Activated CD8-positive, alpha-beta memory T cell treated with anti-CD3 and anti-CD28 coated beads, Interleukin-2, amount 10 ng/mL, durations not matched to agents 7 days and 5 days (primary cell): ENCODE measurements at places on chromosomes 1 and 21. TPM values are rescaled to one million over a fixed set of nuclear protein-coding genes. Genes with fewer than 3 reads are reported as not detected.

DNA sequence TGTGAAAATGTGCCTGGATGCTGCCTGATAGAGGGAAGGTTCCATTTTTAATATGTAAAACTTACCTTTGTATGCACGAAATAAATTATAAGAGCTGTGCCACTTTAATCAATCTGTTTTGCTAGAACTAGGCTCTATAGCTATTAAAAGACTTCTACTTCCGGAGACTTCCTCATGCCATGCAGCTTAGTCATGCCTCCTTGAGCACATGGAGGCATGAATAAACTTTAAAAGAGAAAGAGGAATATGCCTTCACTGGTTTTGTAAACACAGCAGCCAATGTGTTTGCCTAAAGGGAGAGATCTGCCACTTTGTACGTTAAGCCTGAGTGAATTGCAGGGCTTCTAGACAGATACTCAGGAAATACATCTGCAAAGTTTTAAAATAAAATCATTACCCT, 604.6 kb downstream of the LRRIQ3 start:
- H3K4me3 ChIP-seq, result no peak overlapping the region
- H3K36me3 ChIP-seq, result no peaks in the 10 kb centered on the region
- DNase-seq, result no peak
- no peak overlapping the region for H3K27ac ChIP-seq
- H3K4me1 ChIP-seq, result no peaks in the 10 kb centered on the region

DNA sequence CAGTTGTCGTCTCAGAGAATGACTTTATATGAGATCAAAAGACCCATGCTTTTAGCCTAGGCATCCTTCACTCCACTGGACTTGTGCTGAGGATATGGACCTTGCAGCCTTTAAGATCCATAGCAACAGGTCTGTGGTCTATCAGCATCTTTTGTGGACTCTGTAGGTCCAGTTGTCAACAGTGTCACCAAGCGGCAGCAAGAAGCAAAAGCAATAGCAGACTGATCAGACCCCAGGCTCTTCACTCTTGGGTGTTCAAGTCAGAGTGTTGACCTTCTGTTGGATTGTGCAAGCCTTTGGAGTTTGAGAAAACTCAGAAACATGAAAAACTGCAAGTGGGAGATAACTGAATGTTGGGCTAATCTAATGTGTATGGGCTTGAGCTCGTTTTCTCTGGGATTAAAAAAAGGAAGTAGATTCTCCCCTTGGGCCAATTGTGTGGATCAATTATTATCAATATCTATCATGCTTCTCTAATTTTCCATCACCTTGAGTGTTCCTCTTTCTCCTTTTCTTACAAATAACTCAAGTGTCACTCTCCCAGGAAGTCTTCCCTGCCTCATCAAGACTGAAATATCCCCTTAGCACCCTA, 144.2 kb downstream of the LYPLAL1 start:
- no peaks in the 10 kb centered on the region for H3K4me1 ChIP-seq
- no peak overlapping the region for H3K4me3 ChIP-seq

- no peak for DNase-seq
- H3K4me3 ChIP-seq, result no peak overlapping the region
- H3K27ac ChIP-seq, result no peak overlapping the region
Measured at GRCh38 chr1:70034403-70034802, 171.0 kb downstream of the LRRC40 start.

GRCh38 chr1:153072806-153073726, 1.7 kb upstream of the SPRR2B start:
- H3K4me1 ChIP-seq, result no peaks in the 10 kb centered on the region
- H3K27ac ChIP-seq, result no peak overlapping the region
- H3K4me3 ChIP-seq, result no peak overlapping the region
- H3K36me3 ChIP-seq, result no peaks in the 10 kb centered on the region

- no peak within 1 kb of the TSS for H3K27ac ChIP-seq
- no peaks in the 10 kb centered on the region for H3K27me3 ChIP-seq
- no peak for DNase-seq
- H3K4me1 ChIP-seq, result peaks cover 7% of the 10 kb centered on the region
Measured at GRCh38 chr1:153626904-153627714, at the start of gene S100A13. S100A13 (minus strand) TSS chr1:153627505; CDS start chr1:153626472, 1,033 bp downstream.

The ARHGEF16 gene
- total RNA-seq, result not detected

The FHAD1 gene
- not detected for total RNA-seq

The CD34 gene
- total RNA-seq, result 0.02 TPM

The LCA5L gene
- not detected for total RNA-seq

The TRABD2B gene
- total RNA-seq, result not detected

The ZBTB8A gene
- total RNA-seq, result not detected
